ENCODE measurements at places on chromosomes 16 and 17.

- DNase-seq: no peak
Observed at GRCh38 chr17:3905017-3905520, 11.2 kb downstream of the P2RX1 start.

DNA sequence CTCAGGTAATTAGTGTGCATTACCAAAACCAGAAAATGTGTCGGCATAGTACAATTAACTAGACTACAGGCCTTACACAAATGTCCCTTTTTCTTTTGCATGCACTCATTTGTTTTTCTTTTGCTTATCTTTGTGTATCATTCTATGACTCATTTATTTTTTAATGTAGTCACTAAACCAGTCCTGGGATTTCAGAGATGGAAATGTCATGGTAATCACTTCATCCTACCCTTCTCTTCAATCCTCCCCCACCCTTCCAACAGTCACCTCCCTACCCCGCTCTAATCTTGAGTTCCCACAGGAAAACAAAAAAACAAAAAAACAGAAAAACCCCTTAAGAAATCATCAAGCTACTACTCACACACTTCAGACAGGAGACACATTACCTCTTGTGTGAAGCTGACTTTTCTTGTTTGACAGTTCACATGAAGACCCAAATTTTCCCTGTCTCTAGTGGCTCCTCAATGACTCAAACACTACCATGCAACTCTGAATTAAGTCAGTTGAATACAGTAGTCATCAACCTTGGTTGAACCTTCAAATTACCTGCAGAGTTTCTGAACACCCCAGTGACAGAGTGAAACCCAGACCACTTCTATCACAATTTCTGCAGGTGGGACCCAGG lies 242.4 kb upstream of the SALL1 start:
- DNase-seq: no peak

GRCh38 chr16:68401871-68402747 lies 46.2 kb downstream of the SMPD3 start:
- DNase-seq: no peak

- no peak for DNase-seq
Observed at GRCh38 chr16:57735755-57736418, at the start of gene KATNB1. TSS of gene KATNB1 (plus strand) at chr16:57735770. CDS start at chr16:57737244, 1,474 bp downstream.

GRCh38 chr17:12966413-12966812 lies 51.4 kb downstream of the ELAC2 start:
- no peak for DNase-seq

GRCh38 chr17:82400830-82401229 lies 17.3 kb upstream of the HEXD start:
- peak; percentile 43 for DNase-seq

DNA sequence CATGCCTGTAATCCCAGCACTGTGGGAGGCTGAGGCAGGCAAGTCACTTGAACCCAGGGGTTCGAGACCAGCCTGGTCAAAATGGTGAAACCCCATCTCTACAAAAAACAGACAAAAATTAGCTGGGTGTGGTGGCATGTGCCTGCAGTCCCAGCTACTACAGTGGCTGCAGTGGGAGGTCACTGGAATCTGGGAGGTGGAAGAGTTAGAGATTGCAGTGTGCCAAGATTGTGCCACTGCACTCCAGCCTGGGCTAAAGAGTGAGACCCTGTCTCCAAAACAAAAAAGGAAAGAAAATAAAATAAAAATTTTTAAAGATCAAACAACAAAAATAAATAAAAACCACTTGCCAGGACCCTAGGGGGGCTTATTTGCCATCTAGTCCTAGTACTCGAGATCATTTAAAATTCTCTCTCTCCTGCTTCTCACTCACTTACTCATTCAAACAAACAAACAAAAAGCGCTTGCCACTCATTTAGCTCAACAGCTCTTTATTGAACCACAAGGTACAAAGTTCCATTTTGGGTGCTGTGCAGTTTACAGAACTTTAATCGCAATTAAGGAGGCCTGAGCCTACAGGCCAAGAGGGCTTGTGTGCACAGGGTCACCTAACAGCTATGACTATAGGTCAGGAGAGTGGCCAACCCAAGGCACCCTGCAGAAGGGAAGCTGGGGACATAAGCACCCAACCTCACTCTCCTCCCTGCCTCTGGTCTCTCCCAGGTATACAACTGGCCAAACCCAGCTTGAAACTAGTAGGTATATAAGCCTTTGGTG lies 4.4 kb downstream of the CHD9NB start:
- DNase-seq: no peak

DNA sequence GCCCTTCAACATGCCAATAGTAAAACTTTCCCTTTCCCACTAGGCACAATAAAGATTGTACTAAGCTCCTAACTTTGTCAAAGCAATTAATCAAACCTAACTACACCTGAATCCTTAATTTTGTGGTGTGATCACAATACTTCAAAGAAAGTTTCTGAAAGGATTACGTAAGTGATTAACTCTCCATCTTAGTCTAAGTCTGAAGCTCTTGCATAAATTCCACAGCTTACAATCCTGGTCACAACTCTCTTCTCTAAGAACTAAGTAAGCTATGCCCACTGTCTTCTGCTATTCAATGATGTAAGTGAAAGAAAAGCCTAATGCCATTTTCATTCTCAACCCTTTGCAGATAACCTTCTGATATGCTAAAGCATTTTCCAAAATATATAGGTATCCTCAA lies 15.4 kb downstream of the SIAH1 start:
- no peak for DNase-seq

DNA sequence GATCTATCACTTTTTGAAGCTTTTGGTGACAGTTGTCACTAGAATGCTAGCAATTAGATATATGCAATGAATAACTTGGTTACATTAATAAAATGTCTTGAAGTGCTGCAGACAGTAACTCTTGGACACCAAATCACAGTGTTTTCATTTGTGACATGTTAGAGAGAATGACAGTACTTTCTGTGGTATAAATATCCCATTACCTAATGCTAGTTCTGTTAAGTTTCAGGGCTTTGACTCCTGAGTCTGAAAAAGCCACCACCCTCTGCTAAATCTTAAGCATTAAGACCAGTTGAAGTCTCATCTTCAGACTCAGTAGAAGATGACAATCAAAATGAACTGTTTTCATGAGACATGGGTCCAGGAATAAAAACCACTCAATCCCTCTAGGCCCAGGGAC lies 10.6 kb upstream of the CPHXL2 start:
- DNase-seq: no peak

GRCh38 chr16:86504315-86505184 lies 5.8 kb upstream of the FOXF1 start:
- DNase-seq: no peak

DNA sequence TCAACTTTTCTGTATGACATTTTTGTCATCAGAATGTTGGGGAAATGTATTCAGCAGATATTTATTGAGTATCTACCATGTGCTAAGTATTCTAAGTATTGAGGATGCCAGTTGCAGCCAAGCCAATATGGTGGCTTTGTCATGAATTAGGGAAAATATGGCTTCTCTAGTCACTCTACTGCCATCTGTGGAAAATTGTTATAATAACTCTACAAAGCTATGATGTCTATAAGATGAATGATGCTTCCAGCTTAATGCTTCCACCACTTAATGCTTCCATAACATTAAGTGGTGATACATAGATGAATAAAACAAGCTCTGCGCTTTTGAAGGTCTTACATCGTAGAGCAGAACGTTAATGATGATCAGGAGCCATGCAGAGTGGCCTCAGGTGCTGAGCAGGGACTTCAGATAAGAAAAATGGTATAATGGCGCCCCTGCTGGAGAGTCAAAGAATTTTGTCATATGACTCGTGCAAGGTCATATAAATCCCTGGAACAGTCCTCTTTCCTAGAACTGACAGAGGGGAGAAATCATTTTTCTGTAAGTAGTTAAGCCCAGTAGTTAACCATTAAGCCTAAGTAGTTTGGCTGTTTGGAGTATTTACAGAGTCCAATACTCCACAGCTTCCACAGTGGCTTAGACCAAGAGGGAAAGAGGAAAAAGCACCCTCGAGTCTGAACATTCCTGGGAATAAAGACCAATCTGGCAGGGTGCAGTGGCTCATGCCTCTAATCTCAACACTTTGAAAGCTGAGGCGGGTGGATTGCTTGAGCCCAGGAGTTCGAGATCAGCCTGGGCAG lies 2.7 kb upstream of the TMIGD1 start:
- DNase-seq: peak; percentile 53

DNA sequence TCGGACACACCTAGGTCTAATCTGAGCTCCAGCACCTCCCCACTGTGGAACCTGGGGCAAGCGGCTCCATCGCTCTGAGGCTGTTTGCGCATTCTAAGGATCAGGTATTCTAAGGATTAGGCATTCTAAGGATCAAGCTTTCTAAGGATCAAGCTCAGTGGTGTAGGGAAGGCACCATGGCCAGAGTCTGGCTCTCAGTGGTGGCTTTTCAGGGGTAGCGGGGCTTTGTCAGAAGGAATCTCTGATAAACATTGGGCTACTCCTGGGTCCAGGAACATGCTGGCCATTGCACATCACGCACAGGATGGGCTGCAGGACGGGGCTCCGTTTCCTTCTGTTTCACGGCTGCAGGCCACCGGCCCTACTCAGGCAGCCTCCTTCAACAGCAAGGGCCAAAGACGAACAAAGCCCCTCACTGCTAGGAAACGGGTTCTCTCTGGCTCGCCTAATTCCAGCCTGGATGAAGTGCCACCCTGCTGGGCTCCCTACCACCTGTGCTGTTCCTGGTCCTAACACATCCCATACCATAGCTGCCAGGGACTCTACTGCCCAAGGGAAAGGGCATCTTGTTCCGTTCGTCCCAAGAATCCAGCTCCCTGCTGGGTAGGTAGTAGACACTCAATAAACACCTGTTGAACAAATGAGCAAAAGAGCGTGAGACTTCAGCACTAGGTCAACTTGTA lies 5.5 kb downstream of the C1QTNF1 start:
- DNase-seq: no peak

DNA sequence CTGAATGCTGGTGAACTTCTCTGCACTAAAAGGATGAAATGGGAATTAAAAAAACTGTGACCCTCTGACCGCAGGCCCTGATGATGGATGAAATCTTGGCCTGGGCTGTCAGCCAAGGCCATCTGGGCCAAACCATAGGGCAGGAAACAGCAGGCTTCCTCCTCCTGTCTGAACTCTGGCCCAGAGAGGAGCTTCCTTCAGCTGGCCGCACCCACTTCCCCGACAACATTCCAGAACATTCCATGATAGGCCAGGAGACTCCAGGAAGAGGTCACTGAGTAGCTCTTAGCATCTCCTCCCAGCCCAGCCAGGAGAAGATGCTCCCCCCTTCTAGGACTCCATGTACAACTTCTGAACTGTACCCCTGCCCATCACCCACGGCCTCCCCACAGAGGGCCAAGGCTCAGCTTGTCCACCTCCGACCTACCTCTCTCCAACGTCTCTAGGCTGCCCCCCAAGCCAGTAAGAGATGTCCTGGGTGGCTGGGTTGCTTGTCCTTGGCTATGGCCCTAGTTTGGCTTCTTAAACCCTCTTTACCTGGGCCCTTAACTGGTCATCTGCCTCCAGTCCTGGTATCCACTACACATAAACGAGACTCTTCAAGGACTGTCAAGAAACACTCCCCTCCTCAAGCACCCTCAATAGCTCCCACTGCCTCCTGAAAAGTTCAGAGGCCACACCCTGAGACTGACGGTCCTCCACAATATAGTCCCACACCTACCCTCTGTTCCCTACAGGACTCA lies 1.7 kb downstream of the RPH3AL start:
- no peak for DNase-seq

DNA sequence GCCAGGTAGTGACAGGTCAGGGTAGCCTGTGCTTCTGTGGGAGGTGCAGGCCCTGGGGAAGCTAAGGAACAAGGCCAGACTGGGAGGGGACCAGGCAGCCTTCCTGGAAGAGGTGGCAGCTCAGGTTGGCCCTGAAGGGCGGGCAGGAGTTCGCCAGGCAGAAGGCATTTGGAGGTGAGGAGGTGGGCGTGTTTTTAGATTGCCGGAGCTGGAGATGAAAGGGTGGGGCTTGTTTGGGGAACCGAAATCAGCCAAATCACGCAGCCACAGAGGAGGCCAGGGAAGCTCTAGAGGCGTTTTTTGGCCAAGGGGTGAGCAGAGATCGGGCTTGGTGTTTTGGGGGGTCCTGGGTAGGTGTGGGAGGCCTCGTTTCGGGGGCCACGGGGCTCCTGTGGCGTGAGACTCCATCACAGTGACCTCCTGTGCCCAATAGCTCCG lies 7.6 kb downstream of the ADCY7 start:
- no peak for DNase-seq

- no peak for DNase-seq
Observed at GRCh38 chr17:48506246-48506645, 24.6 kb downstream of the HOXB1 start.

DNA sequence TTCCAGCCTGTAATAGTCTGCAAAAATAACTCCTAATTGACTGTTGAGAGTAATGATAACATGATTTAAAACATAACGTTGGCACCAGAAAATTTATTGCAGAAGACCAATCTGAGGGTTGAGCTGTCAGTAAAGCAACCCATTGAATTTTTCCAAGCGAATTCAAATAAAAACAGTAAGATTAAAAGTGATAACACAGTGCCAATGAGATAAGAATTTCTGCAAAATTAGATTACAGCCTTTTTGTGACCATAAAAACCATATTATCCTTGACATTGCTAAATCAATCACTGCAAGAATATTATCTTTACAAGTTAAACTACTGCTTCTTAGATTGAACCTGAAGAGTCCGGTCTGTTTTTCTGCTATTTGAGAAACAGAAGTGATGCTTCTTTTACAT lies 341.4 kb downstream of the CDH11 start:
- no peak for DNase-seq

DNA sequence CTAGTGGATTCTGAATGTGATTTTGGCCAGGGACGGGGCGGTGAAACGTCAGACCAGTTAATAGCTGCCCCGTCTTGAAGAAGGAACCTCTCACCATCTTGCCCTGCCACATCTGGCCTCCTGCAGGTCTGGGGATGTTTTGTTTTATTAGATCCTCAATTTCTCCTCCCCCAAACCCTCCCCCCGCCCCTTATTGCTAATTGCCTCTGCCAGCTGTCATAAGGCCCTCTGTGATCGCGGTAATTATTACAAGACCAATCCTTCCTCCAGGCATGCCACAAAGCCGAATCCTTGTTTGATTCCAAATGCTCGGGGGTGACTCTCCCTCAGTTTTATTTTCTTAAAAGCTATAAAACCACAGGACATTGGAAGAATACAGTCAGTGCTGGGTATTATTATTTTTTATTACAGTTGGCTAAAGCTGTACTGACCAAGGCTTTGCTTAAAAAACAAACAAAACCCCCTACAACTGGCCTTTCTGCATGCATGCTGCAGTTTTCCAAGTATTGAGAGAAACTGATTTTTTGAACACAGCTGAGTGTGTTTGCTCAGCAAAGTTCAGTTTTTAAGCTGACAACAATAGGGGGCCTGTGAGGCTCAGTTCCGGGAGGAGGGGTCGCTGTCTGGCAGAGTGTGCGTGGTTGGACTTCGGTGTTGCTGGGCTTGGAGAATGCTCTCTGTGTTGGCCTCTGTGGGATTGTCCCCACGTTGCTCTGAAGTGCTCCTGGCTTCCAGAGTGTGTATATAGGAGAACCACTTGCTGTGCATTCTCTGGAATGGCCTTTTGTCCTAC lies 1.7 kb downstream of the KSR1 start:
- DNase-seq: no peak

- DNase-seq: no peak
Observed at GRCh38 chr16:726188-726437, 130 bp downstream of the CCDC78 start.

GRCh38 chr17:8941520-8941919 lies 24.0 kb downstream of the PIK3R5 start:
- DNase-seq: peak; percentile 49

- DNase-seq: no peak
Observed at GRCh38 chr16:66434619-66435430, 7.7 kb downstream of the BEAN1 start.

All from stimulated activated CD4-positive, alpha-beta T cell treated with anti-CD3 and anti-CD28 coated beads, Interleukin-12 subunit alpha, Interleukin-12 subunit beta, amount 100 ng/mL, for 24 hours (primary cell).